ENCODE measurements at places on chromosomes 12 and 14. TPM values are rescaled to one million over a fixed set of nuclear protein-coding genes. Genes with fewer than 3 reads are reported as not detected.

The COL2A1 gene
- total RNA-seq, result under 0.01 TPM

The SLC7A7 gene
- 14.2 TPM for total RNA-seq

The ACVRL1 gene
- total RNA-seq, result 125 TPM

The CD27 gene
- total RNA-seq, result not detected
